ENCODE measurements at places on chromosomes 12 and 14. TPM values are rescaled to one million over a fixed set of nuclear protein-coding genes. Genes with fewer than 3 reads are reported as not detected.

Gene SMIM41
- total RNA-seq = 2.9 TPM

- H3K27ac ChIP-seq = no peak overlapping the region
- H3K27me3 ChIP-seq = no peaks in the 10 kb centered on the region
- H3K4me1 ChIP-seq = no peaks in the 10 kb centered on the region
Observed at GRCh38 chr12:66550626-66551025, 128.2 kb downstream of the GRIP1 start.

Gene MYF6
- not detected for total RNA-seq

- DNase-seq = no peak
- no peak overlapping the region for H3K4me3 ChIP-seq
- no peaks in the 10 kb centered on the region for H3K27me3 ChIP-seq
- no peak overlapping the region for H3K27ac ChIP-seq
- H3K4me1 ChIP-seq = no peaks in the 10 kb centered on the region
Observed at GRCh38 chr14:38500125-38500524, 244.2 kb upstream of the CLEC14A start.

Gene TECPR2
- 28.7 TPM for total RNA-seq

- H3K4me1 ChIP-seq = peaks cover 29% of the 10 kb centered on the region
- no peak overlapping the region for H3K27ac ChIP-seq
- peaks cover 42% of the 10 kb centered on the region for H3K27me3 ChIP-seq
- no peak for DNase-seq
Observed at GRCh38 chr14:77142005-77142800, 612 bp upstream of the ZDHHC22 start.

DNA sequence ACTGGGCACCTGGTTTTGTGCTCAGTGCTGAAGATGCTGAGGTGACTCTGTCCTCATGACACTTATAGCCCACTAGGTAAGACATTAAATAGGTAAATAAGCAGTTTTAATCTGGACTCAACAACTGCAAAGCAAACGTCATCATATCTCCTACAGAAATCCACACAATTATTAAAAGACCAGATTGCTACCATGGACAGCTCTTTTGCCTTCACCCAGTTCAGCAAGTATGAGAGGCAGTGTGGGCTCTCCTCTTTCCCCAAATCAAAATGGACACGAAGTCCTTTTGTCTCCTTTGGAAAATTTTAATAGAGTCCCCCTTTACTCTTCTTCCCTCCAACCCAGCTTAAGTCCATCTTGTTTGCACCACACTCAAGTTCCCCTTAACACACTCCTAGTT lies 171.1 kb downstream of the RPAP3 start:
- no peaks in the 10 kb centered on the region for H3K27me3 ChIP-seq
- no peak for DNase-seq
- H3K27ac ChIP-seq = no peak overlapping the region
- H3K4me1 ChIP-seq = no peaks in the 10 kb centered on the region

- H3K4me1 ChIP-seq = peaks cover 6% of the 10 kb centered on the region
- peak; percentile 45 for DNase-seq
- H3K36me3 ChIP-seq = no peaks in the 10 kb centered on the region
- H3K27me3 ChIP-seq = no peaks in the 10 kb centered on the region
Observed at GRCh38 chr12:19036673-19037357, 92.7 kb upstream of the PLEKHA5 start.
